ENCODE measurements at places on chromosomes 3 and 15.

GRCh38 chr3:151460774-151461450 is at the start of gene IGSF10:
Gene IGSF10 (minus strand): TSS chr3:151461061. CDS start chr3:151458709, 2,352 bp downstream.
- DNase-seq: no peak

- peak; percentile 56 for DNase-seq
Measured at GRCh38 chr15:63221346-63221745, 31.9 kb downstream of the RAB8B start.

GRCh38 chr3:169144731-169145130 is 518.8 kb downstream of the MECOM start:
- DNase-seq: no peak

- no peak for DNase-seq
Measured at GRCh38 chr3:151204530-151205402, 1.8 kb upstream of the GPR171 start.

DNA sequence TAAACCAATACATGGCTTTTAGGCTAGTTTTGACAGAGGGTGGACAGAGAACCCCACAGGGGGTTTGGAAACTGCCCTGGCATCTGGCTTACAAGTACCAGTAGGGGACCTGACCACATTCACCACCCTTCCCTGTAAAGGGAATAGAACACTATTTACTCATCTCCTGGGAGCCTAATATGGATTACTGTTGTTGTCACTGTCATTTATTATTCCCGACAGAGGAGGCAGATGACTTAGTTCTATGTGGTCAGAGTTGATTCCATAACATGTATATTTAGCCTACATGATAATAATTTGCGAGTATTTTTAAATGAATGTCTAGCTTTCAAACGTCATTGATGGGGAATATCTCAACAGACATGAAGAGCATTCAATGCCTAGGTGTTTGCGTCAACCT is 15.9 kb downstream of the ZBTB38 start:
- DNase-seq: peak; percentile 72

DNA sequence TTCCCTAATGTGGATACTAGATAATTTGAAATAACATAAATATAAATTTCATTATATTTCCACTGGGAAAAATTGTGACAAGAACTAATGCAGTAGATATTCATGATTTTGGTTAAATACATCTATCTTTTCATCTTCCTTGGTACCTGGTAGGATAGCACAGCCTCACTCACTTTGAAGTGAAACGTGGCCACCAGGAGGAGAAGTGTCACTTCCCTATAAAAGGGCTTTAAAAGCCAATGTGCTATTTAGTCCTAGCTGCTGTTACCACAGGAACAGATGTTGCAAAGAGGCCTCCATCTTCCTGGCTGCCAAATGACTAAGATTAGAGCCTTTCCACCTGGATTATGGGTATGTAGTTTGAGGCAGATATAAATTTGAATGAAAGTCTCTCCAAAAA is 140.0 kb downstream of the PLOD2 start:
- peak; percentile 4 for DNase-seq
